Small intestine (tissue), 16 donors: ENCODE measurements at places on chromosomes 4 and X.
A peak's percentile ranks its signal among the peaks of the same experiment; 100 is the strongest.

GRCh38 chr4:165380805-165381204 lies 2.0 kb downstream of the CPE start:
- no peak for DNase-seq

GRCh38 chr4:19547463-19547862 lies 704.2 kb upstream of the SLIT2 start:
- DNase-seq: no peak

DNA sequence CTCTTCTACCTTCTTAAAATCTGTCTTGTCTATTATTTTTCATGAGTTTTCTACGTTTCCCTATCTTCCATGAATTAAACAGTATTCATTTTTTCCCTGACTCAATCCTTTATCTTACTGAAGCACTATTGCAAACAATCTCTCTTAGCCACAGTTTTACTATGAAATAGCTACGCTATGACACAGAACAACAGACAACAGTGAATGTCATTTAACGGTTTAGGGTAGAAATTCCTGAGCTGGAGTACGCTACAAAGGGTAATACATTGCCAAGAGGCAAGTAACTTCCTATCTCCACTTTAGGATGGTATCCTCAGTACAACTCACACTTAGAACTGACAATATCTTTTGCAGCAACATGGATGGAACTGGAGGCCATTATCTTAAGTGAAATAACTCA lies 552.6 kb downstream of the INPP4B start:
- no peak for DNase-seq

DNA sequence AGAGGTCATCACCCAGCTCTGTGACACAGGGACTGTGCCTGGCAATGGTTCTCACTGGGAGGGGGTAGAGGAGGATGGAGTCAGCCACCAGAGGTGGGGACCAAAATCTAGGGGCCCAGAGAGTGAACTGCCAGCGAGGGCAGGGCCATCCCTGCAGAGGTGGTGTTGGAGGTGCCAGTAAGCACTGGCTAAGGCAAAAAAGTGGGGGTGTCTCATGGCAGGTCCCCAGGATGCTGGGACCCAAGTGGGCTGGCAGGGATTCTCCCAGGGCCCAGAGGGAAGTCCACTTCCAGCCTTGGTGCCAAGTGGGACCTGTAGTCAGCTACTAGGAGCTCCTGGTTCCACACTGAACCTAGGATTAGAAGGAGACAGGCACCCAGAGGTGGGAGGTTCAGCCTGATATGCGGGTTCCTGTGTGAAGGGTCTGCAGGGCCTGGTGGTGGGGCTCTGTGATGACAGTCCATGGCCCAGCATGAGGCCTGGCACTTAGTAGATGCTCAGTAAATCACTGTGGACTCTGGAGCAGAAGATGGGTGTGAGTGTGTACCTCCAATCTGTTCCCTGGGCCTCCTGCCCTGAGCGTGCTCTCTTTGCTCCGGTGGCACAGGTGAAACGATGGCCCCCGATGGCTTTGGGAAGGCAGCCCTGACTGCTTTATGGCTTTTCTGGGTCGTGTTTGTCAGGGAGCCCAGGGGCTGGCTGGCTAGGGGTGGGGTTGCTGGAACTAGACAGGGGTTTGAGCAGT lies 81.5 kb downstream of the PSAPL1 start:
- no peak for DNase-seq

DNA sequence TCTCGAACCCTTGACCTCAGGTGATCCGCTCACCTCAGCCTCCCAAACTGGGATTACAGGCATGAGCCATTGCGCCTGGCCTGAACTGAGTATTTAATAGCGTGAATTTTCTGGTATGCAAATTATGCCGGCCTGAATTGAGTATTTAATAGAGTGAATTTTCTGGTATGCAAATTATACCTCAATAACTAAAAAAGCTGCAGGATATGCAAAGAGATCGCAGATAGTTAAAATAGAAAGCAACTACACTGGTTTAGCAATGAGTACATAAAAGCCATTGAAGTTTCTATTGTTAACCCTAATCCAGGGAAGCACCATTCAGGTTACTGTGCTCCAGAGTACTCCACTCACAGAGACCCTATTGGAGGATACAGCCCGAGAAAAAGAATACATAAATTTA lies 22.8 kb downstream of the FBXW7 start:
- DNase-seq: no peak

DNA sequence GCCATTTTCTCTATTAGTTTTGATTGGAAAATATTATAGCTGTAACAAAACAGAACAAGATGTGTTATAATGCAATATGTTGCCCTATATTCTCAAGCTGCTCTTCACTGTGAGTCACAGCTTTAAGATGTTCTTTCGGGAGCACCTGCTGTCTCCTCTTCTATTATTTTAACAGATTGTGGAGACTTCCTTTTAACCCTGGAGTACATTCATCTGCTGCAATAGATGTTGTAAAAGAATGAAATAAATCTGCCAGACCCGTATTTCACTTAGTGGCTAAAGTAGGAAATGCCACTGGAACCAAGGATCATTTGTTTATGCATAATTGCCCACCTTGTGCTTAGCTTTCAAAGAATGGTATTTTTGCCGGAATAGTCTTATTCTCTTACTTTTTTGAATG lies 11.1 kb downstream of the LSM6 start:
- DNase-seq: no peak

DNA sequence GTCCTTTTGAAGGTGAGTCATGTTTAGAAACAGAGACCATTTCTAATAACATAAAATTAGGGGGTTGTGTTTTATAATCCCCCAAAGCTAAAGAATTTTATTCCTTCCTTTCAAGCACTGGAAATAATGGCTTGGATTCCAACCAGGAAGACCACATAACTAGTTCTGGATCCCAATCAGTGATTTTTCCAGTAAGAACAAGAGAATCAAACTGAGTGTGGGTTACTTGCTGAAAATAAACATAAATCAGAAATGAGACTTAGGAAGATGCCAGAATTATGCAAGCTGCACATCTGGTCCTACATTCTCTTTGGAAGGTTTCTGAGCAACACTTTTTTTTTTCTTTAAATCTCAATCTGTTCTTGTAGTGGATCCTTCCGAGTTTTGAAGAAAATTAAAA lies 76.3 kb downstream of the SOWAHB start:
- DNase-seq: no peak

DNA sequence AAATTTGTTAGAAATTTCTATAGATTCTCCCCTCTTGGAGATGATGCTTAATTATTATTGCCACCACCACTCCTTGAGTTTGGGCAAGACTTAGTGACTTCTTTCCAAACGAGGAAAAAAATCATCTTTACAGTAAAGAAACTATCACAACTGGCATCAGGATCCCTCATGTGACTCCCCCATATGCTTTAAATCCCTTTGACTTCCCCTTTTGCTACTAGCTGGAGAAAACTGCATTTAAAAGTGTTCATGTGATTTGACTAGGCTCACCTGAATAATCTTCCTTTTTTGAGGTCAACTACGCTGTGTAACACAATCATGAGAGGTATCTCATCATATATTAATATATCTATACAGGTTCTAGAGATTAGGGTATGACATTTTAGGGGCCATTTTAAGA lies 30.3 kb upstream of the ENOX2 start:
- no peak for DNase-seq

- no peak for DNase-seq
Measured at GRCh38 chr4:146190456-146190855, 14.9 kb downstream of the LSM6 start.

GRCh38 chr4:14169460-14169859 lies 541.9 kb upstream of the BOD1L1 start:
- no peak for DNase-seq

GRCh38 chr4:48296365-48296764 lies 26.7 kb upstream of the TEC start:
- no peak for DNase-seq

DNA sequence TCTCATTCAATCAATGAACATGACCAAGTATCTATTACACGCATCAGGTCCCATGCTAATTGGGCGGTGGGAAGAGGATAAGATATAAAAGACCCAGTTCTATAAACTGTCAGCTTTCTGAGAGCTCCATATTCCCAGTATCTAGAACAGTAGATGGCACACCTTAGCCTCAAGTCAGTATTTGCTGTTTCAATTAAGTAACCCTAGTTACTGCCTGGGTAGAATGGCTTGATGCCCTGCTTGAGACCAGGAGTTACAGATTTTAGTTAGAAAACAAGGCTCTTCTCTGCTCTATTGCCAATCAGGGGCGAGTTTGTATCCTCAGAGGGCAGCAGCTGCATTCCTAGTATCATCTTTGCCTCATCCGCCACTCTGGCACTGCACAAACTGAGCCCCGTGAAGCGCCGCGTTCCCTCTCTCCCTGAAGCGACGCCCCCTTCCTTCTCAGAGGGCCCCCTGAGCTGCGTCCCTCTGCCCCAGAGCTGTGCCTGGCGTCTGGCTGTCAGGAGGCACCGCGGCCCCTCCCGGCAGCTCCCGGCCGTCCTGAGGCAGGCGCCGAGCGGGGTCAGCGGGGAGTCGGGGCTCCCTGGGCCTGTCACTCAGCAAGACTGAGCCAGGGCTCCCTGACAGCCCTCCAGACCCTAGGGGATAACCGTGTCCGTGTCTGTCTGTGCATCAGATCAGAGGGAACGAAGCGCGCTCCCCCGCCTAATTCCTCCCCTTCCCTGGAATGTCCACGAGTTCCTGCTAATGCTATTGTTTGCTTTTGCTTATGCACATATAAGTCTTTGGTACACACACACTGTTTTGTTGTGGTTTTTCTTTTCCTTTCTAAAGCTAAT lies 212.4 kb upstream of the TTC29 start:
- no peak for DNase-seq

DNA sequence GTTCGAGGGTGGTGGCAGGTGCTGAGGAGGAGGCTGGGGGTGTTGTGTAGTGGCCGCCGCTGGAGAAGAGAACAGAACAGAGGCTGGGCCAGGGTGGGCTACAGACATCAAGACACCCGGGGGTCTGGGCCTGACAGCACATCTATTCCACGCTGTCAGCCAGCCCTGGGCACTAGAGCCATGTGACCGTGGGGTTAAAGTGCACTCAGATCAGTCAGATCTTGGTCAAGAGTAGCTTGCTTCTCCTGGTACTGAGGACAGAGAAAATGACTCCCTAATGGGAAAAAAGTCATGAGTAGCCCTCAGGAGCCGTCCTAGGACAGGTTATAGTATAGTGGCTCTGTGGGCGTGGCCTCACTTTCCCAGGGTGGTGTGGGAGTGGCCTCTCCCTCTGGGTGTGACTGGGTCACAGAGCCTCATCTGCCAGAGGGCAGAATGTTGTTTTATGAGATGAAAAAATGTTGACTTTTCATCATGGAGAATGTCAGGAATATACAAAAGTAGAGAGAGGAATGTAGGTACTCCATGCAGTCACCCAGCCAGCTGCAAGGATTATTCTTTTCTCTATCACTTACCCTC lies 19.4 kb downstream of the TRMT44 start:
- peak; percentile 39 for DNase-seq

- peak; percentile 78 for DNase-seq
Measured at GRCh38 chrX:39688576-39689375, 409.0 kb downstream of the BCOR start.

DNA sequence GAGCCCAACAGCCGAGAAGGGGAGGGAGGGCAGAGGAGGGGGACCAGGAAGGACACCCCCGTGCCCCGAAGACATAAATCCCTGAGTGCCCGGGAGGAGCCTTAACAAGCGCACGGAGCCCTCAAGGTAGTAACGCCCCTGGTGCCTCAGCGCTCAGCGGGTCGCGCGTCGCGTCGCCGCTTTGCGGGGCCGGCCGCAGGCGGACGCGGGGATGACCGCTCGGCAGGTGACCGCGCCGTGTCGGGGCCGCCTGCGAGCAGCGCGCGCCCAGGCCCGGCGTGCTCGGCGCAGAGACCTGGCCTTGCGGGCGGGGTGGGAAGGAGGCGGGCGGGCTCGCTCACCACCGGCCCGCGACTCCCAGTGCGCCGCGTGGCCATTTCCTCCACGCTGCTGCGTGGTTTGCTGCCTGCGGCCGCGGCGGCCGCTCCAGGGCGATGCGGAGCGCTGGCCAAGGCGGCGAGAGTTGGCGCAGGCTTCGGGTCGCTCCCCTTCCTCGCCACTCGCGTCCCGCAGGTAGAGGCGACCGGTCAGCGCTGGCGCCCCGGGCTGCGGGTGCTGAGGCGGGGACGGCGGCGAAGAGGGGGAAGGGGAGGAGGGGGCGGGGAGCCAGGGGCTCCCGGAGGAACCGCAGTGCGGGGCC lies 632 bp downstream of the CCSER1 start:
- peak; percentile 85 for DNase-seq

- no peak for DNase-seq
Measured at GRCh38 chrX:115047715-115048114, 30.3 kb upstream of the IL13RA2 start.

DNA sequence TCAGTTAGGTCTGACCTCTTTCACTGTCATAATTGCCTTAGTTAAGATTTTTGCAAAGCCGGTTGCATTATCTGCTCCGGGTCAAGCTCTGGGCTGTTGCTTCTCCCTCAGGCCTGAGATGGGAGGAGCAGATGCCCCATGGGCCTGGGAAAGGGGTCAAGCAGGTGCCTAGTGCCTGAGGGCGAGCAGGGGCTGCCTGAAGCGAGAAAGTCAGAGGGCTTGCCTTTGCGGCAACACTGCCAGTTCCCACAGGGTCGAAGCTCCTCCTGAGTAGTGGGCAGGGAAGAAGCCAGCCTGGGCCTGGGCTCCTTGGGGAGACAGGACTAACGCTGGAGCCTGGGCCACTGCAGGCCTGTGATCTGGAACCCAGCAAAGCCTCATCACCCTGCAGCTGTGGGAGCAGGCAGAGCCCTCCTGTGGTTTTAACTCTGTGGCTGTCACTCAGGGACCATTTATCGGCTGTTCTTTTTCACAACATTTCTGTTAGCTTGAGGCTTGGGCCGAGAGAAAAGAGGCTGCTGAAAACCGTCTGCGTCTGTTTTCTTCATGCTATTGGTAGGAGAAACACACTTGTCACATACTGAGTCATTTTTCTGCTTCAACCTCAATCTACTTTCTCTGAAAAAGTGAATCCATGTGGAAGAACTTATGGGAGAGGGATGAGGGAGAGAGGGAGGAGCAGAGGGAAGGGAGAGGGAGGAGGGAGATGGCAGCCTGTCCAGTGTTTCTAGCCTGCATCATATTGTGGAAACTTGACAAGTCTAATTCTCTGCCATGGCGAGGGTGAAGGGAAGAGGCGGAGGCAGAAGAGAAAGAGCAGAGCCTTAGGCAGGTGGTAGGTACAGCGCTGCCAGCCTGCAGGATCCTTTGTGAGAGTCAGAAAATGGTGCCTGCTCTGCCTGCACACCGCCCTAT lies 68.4 kb downstream of the RHOH start:
- peak; percentile 45 for DNase-seq

GRCh38 chr4:168794881-168795280 lies 215.2 kb downstream of the CBR4 start:
- no peak for DNase-seq

GRCh38 chr4:144754562-144755410 lies 108.8 kb downstream of the HHIP start:
- no peak for DNase-seq
